RKO (cell line): ENCODE measurements at places on chromosomes 5 and 9.

DNA sequence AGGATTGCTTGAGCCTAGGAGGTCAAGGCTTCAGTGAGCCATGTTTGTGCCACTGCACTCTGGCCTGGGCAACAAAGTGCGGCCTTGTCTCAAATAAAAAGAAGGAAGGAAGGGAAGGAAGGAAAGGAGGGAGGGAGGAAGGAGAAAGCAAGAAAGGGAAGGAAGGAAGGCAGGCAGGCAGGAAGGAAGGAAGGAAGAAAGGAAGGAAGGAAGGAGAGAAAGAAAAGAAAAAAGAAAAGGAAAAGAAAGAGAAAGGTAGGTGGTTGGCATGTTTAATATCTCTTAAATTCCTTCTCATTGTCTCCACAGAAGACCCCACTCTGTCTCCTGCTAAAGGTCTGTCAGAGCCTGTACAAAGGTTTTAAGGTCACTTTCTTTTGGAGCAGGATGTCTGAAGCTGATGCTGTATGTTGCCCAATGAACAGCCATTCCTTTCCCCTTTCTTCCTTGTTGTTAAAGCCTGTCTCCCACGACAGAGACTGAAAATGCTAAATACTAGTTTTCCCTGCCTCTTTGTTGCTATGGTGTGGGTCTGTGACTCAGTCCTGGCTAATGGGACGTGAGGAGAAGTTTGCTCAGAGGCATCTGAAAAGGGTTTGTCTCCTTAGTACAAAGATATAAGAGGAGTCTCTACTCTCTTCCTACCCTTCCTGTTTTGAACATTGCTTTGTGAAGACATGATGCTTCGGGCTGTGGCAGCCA, 213.3 kb downstream of the PCSK1 start:
- DNase-seq, result peak; percentile 66

DNA sequence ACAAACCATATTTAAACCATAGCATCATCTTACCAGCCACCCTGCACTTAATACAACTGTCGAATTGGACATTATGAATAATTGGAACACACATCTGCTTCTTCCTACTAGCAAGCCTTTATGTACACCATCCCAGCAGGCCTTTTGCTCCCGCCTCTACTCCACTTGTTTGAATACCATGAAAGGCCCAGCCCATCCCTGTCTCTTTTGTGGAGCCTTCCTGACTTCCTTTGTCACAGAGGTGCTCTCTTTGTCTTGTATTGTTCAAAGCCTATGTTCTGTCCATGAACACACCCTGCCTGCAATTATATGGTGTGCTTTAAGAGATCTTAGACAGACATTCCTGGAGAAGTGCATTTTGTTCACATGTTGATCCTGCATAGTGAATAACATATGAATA, 465.7 kb downstream of the DIRAS2 start:
- no peak for DNase-seq

DNA sequence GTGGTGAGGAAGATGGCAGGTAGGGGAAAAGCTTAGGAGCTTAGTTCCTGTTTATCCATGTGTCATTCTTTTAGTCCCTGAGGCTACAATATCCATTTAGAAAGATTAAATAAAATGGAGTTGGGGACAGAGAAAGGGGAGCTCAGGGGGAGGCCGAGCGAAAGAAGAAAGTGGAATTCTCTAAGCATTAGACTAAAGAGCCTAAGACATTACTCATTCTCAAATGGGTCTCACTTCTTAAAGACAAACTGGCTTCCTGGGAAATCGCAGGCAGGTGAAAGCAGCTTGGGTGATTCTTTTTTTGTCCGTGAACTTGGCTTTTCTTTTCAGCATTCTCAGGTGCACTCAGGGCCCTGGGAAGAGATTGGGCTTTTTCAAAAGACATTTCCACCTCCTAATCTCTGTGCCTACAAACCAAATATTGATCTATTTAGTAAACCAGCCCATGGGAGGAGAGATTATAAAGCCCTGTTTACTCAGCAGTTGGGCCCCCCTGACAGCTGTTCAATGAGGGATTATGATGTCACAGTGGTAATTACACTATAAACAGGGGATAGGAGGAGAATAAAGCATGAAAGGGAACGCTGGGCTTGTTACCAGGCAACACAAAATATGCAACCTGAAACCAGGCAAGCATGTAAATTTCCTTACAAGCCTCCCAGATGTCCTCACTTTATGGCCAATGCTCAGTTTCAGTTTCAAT, 584.0 kb downstream of the ACTL7B start:
- no peak for DNase-seq

- DNase-seq, result no peak
Measured at GRCh38 chr9:92159058-92159457, 43.8 kb upstream of the SPTLC1 start.

- no peak for DNase-seq
Measured at GRCh38 chr5:164614707-164615106, 1109.3 kb downstream of the MAT2B start.

DNA sequence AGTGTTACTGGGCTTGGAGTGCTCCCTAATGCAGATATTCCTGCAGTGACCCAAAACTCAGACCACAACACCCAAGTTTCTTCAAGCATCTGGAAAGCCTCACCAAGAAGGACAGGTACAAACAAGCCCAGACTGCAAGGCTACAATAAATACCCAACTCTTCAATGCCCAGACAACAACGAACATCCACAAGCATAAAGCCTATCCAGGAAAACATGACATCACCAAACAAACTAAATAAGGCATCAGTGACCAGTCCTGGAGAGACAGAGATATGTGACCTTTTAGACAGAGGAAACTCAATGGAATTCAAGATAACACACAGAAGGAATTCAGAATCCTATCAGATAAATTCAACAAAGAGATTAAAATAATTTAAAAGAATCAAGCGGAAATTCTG, 605.6 kb downstream of the PDE4D start:
- DNase-seq, result no peak
